ENCODE measurements at places on chromosomes 12 and 14.

- no peak for DNase-seq
Measured at GRCh38 chr12:68239309-68239982, 13.8 kb upstream of the IL26 start.

- DNase-seq, result peak; percentile 15
Measured at GRCh38 chr12:71871116-71871515, 31.6 kb downstream of the TBC1D15 start.

DNA sequence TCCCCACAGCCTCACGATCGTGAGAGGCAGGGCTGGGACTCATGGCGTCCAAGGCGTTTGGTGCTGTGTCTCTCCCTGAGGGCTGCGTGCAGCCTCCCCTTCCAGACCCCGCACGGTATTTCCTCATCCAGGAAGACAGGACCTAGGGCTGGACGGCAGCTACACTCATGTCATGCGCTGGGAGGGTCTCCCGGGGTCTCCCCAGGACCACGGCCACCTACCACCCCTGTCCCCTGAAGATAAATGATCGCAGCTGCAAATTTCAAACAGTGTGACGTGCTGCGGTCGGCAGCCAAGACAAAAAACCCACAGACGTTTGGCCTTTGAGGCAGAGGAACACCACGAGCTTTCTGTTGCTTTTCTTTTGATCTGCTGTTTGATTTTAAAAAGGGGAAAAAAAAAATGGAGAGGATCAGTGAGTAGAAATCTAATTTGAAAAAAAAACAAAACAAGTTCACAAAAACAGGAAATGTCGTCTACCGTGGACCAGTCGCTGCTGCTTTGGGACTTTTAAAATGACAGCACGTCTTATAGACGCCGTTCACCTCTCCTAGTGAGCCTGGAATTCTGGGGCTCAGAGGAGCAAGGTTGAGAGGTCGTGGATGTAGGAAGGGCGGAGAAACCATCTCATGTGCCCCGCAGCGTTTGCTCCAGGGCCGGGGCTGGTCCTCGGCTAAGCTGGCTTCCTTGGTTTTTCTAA is 237.6 kb downstream of the SLC41A2 start:
- DNase-seq, result no peak

DNA sequence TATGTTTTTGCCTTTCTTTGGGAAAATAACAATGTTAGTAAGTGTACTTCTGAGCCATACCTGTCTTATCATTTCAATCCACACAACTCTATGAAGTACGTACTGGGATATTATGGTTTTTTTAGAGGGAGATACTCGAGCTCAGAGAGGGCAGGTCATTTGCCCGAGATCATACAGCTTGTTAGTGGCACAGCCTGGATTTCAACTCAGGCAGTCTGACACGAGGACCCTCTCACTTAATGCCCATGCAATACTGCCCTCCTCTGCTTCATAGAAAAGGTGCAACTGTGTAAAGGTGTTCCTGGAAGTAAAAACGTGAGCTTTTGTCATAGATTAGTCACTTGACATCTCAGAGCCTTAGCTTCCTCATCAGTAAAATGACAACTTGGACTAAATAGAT is 128.0 kb downstream of the NDUFA12 start:
- peak; percentile 70 for DNase-seq

DNA sequence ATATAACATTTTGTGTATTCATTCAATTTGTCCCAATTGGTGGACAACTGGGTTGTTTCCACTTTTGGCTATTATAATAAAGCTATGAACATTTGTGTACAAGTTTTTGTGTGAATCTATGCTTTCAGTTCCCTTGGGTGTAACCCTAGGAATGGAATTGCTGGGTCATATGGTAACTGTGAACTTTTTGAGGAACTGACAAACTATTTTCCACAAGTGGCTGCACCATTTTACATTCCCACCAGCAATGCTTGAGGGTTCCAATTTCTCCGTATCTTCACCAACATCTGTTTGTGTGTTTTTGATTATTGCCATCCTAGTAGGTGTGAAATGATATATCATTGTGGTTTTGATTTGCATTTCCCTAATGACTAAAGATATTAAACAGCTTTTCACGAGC is 13.0 kb downstream of the LPCAT3 start:
- no peak for DNase-seq

- no peak for DNase-seq
Measured at GRCh38 chr12:4221258-4221620, 52.3 kb upstream of the CCND2 start.

GRCh38 chr12:122871851-122872780 is 23.8 kb downstream of the VPS37B start:
- peak; percentile 91 for DNase-seq

DNA sequence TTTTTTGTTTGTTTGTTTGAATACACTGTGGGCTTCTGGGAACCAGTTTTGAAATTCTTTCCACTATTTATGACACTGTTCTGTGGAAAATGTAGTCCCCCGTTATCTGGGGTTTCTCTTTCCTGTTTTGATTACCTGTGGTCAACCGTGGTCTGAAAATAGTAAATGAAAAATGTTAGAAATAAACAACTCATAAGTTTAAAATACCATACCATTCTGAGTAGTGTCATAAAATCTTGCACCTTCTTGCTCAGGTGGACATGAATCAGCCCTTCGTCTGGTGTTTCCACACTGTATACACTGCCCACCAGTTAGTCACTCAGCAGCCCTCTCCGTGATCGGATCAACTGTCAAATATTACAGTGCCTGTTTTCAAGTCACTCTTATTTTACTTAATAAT is 5.1 kb upstream of the PAPOLA start:
- DNase-seq, result no peak

- no peak for DNase-seq
Measured at GRCh38 chr12:89593233-89593632, 67.4 kb upstream of the POC1B start.

- DNase-seq, result no peak
Measured at GRCh38 chr12:56792678-56793077, 29.6 kb downstream of the HSD17B6 start.

DNA sequence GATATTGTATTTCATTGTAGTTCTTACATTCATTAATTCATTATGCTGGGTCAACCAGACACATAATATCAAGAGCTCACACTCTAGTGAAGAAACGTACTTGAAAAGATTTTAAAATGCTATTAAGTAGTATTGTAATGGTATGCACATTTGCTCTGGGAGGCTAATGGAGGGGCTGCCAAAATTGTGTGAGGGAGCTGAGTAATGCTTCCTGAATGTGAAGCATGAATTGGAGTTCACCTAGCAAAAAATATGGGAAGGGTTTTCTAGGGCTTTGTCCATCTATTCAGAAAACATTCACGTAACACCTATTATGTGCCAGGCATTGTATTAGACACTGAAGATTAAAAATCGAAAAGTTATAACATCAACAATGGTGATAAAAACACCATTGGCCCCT is 403.8 kb upstream of the PDE3A start:
- DNase-seq, result no peak

- no peak for DNase-seq
Measured at GRCh38 chr12:90299666-90300065, 591.0 kb upstream of the ATP2B1 start.

- no peak for DNase-seq
Measured at GRCh38 chr12:103350116-103350515, 145.7 kb downstream of the C12orf42 start.
